ENCODE measurements at places on chromosomes 1 and 21. TPM values are rescaled to one million over a fixed set of nuclear protein-coding genes. Genes with fewer than 3 reads are reported as not detected.

SPTA1 gene
- total RNA-seq: not detected

NCF2 gene
- total RNA-seq: 12.9 TPM

GNB1 gene
- 341 TPM for total RNA-seq

CELA3B gene
- not detected for total RNA-seq

CPT2 gene
- total RNA-seq: 13.3 TPM

IGSF21 gene
- total RNA-seq: not detected

GBP4 gene
- 80.9 TPM for total RNA-seq

SPRR2A gene
- not detected for total RNA-seq

S100A3 gene
- total RNA-seq: not detected

HSPB7 gene
- total RNA-seq: not detected

KCNC4 gene
- 7.3 TPM for total RNA-seq

S100A16 gene
- not detected for total RNA-seq

LRRC71 gene
- not detected for total RNA-seq
